ENCODE measurements at places on chromosomes 16 and 17.
A peak's percentile ranks its signal among the peaks of the same experiment; 100 is the strongest.

GRCh38 chr17:63001689-63002394 lies 35.8 kb downstream of the TANC2 start:
- no peak for DNase-seq

DNA sequence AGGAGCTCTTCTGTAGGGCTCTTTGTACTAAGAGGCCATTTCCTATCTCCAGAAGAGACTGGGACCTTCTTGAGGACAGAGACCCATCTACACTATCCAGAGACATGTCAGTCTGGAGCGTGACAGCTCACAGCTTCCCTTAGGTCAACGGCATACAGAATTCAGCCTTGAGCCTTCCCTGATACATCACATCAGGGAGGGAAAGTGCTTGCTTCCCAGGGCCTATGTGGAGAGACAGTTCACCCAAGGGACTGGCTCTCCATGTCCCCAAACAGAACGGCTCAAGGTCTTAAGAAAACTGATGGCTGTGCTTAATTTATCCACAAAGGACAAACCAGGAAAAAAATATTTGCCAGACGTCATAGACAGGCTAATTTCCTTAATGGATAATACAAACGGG lies 7.7 kb downstream of the CENPV start:
- DNase-seq = no peak

GRCh38 chr17:33014751-33015150 lies 23.1 kb downstream of the SPACA3 start:
- no peak for DNase-seq

DNA sequence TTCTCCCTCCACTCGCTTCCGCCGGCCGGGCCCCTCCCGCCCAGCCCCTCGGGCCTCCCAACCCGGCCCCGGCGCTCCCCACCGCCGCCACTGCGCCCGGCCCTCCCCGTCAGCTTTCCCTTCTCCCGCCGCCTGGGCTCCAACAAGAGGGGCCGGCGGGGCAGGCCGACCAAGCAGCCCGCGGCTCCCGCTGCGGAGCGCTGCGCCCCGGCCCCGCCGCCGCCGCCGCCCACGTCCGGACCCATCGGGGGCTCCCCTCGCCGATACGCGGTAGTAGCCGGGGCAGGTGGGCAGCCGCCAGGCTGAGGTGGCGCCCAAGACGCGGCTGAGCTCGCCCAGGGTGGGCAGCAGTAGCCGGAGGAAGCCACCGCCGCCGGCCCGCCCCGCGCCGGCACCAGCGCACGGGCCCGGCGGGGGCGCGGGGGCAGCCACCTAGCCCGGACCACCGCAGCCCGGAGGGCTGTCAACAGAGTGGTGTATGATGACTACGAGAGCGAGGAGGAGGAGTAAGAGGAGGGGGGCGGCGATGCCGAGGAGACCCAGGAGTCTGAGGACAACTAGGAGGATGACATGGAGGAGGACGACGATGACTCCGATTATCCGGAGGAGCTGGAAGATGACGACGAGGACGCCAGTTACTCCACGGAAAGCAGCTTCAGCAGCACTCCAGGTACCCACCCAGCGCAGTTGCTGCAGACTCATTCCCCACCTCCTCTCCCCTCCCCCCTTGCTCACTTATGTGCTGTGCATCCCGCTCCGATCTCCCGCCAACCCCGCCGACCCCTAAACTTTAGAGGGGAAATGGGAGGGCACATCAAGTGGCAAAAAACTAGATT lies 498 bp downstream of the LRRC37B start:
- no peak for DNase-seq

DNA sequence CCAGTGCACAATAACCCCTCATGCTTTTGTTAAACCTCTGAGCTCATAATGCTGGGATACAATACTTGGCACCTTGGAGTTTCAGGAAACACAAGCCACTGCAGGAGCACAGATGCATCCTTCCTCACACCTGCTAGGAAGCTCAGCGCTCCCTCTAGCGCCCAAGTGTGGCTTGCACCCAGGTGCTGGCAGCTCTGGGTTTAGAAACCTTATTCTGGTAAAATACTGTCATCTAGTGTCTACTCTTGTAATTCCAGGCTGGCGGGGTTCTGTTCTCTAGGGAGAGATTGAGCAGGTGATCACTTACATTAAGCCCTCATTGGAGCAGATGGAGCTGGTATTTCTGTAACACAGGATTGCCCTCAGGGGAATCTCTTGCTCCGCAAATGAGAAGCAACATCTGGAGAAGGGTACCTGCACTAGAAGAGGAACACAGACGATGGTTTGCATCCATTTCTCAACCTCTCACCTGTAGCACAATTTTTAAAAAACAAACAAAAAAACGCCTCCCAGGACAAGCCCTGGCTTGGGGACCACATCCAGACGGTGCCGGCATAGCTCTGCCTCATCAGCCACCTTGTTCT lies 1.5 kb downstream of the CCL1 start:
- DNase-seq = peak; percentile 93
